RPMI7951 (cell line): ENCODE measurements at places on chromosomes 3 and 15. TPM values are rescaled to one million over a fixed set of nuclear protein-coding genes. Genes with fewer than 3 reads are reported as not detected.

DNA sequence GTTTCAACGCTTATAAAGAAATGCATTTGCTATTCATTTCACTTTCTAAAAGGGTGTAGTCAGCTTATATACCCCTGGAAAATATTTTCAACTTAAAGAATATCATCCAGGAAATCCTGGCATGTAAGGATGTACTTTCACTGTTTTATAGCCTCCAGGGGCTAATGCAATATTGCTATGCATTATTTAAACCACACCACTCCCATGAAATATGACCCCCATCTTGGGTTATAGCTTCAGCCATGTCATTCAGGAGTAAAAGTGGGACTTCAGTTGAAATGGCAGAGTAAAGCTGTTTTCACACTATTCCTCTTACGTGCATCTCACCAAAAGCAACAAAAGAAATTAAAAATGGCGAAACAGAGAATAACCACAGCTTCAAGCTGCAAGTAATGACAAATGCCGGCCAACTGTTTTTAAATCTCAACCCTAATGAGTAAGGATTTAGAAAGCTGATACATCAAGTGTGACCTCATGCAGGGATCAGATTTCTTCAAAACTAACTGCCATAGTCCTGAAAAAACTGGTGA is 84.5 kb downstream of the COL6A6 start:
- DNase-seq: peak; percentile 7

DNA sequence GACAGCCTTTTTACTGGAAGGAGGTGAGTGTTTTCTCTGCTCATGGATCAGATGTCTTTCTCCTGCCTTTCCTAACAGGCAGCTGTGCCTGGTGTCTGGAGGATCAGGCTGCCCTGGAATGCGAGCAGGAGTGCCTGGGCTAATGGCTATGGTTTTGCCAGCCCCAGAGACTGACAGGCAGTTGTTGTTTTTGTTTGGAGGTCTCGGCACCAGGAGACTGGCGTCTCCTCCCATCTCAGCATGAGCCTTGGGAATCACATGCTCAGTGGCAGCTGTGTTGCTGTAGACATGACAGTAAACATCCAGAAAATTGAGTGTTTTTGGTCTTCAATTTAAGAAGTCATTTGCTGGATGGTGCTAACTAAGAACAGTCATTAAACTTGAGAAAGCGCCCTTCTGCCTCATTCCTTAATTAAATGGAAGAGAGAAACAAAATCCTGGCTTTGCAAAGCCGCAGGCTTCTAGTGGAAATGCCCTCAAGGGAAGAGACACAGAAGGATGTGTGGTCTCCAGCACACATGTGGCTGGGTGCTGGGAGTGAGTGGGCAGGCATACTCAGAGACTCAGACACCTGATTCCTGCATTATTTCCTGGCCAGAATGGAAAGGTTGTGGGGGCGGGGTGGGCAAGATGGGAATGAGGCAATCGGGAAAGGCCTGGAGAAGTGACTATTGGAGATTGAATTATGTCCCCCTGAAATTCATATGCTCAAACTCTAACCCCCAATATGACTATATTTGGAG is 97.0 kb upstream of the NMNAT3 start:
- DNase-seq: peak; percentile 91

GRCh38 chr15:51576286-51576850 is 46.2 kb downstream of the DMXL2 start:
- DNase-seq: no peak

The GP5 gene
- not detected in 2 replicates for total RNA-seq

The PDIA3 gene
- total RNA-seq: 303 and 323 TPM in 2 replicates

DNA sequence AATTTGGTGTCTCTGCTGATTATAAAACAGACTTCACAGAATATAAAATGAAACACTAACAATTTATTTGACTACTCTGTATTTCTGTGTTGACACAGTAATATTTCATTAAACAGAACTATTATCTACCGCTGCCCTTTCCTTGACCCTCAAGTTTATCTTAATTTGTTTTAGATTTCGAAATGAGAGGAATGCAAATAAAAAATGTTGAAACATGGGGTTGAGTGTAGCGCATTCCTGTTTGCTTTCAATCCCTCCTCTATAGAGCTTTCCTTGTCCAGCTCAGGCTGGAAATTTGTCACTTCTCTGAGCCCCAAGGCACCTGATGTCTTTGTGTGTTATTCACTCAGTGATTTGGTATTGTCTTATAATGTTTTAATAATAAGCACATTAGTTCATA is 550.2 kb downstream of the ZBBX start:
- DNase-seq: no peak

The FETUB gene
- total RNA-seq: not detected in 2 replicates

GRCh38 chr3:72101494-72101893 is 316.5 kb upstream of the PROK2 start:
- DNase-seq: no peak

GRCh38 chr3:126035362-126036050 is 48.4 kb downstream of the SLC41A3 start:
- no peak for DNase-seq

DNA sequence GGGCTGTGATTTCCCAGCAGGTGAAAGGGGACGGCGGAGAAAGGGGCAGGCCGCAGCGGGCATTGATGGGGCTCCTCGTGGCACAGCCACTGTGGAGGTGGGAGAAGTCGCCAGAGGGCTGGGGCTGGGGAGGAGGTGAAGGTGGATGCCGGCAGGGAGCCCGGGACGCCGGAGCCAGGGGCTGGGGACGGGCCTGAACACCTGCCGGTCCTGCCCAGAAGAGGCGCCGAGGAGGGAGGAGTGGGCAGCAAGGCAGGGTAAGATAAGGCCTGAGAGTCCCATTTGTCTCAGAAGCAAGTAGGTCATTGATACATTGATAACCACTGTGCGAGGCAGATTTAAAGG is 571 bp upstream of the RARRES1 start:
- no peak for DNase-seq

- no peak for DNase-seq
Observed at GRCh38 chr3:58074116-58074715, 66.0 kb downstream of the FLNB start.

DNA sequence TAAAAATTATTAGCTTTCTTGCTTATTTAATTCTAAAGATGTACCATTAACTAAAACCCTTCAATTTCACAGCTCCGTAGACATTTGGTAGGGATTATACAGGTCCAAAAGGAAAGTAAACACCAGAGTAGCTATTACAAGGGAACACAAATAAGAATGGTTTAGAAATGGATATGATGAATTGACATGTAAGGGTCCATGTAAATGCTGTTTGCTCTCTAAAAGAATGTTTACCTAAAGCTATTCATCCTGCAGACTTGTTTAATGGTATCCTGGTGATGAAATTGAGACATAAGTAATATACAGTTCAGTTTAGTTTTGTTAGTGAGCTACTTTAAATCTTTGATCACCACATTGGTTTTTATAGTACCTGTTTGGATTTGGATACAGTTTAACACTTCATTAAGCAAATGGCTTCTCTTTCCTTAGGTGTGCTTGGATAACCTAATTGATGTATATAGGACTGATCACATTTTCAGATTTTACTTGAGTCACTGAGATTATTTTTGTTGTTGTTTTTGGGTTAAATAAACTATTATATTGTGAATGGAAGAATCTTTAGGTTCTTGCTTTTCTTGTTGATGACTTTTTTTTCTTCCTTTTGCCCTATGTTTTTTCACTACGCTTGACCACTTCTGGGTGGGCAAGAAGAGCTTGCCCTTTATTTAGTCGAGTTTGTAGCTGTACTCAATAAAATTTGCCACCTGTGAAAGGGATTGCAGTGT is 115.4 kb downstream of the TCF12 start:
- DNase-seq: no peak

GRCh38 chr3:60101621-60102020 is 1051.8 kb upstream of the CFAP20DC start:
- DNase-seq: no peak

GRCh38 chr3:70854108-70854507 is 541.7 kb upstream of the MDFIC2 start:
- no peak for DNase-seq

DNA sequence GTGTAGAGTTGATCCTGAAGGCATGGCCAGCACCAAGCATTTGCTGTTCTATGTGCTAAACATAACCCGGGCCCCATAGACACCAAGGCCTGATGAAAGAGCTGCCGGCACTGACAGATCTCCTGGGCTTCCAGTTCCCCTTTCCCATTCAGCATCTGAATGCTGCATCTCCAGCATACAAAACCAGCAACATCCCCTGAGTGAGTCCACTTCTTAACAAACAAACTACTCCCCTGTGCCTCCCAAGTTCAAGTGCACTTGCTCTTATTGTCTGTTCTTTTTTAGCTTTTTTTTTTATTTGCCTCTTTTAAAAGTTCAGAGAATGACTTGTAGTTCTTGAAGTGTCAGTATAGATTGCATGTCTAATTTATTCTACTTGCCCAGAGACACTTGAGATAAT is 156.0 kb downstream of the EDEM1 start:
- DNase-seq: no peak

- no peak for DNase-seq
Observed at GRCh38 chr3:156655819-156656550, 18.4 kb upstream of the TIPARP start.

GRCh38 chr3:94249491-94250079 is 186.7 kb downstream of the NSUN3 start:
- DNase-seq: peak; percentile 46

- DNase-seq: no peak
Observed at GRCh38 chr3:127387119-127387518, 99.3 kb upstream of the PRR20G start.

DNA sequence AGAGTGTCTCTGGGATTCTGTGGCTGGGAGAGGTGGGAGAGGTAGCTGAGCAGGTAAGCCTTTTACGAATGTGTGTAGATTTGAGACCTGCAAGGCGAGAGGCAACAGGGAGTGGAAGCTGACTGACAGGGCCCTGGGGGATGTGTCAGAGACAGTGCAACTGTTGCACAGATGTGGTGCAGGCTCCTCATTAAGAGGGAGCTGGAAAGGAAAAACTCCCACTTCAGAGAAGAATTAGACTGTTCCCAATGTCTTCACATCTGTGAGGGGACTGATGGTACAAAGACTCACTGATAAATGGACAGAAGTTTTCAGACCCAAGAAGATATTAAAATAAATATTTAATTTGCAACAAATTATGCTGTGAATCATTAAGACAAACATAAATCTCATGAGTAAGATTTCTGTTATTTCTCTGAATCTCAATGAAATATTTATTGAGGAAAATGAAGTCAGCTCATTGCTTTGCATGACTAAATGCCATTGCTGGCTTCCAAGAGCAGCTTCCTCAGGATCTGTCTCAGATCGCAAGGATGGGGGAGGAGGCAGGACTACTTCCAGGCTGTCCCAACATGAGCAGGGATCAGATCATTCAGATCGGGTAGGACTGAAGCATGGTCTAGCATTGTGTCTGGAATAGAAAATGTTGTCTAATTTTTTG is 127.3 kb upstream of the ROPN1 start:
- peak; percentile 57 for DNase-seq

The ROBO1 gene
- total RNA-seq: 36.2 and 40.0 TPM in 2 replicates

DNA sequence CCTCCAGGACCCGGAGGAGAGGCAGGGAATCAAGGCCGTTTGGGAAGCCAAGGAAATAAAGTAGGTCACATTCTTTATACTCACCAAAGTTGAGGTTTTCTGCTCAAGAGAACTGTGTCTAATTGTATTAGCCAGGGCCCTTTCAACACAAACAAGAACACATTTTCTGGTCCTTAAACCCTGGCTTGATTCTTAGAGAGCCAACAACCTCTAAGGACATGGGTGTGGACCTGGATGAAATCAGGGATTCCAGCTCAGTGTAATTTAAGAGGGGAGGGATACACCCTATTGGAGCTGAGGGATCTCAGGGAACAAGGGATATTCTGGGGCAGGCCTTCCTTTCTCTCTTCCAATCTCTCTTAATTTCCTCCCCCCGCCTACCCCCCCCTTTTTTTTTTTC is 104.8 kb downstream of the COL6A6 start:
- no peak for DNase-seq

- DNase-seq: no peak
Observed at GRCh38 chr3:104286645-104287044, 1080.1 kb upstream of the ALCAM start.

The GHSR gene
- not detected in 2 replicates for total RNA-seq

The DRD3 gene
- total RNA-seq: not detected in 2 replicates

The HDGFL3 gene
- total RNA-seq: 29.3 and 33.3 TPM in 2 replicates

GRCh38 chr3:172038798-172039435 is 461 bp upstream of the FNDC3B start:
- no peak for DNase-seq

DNA sequence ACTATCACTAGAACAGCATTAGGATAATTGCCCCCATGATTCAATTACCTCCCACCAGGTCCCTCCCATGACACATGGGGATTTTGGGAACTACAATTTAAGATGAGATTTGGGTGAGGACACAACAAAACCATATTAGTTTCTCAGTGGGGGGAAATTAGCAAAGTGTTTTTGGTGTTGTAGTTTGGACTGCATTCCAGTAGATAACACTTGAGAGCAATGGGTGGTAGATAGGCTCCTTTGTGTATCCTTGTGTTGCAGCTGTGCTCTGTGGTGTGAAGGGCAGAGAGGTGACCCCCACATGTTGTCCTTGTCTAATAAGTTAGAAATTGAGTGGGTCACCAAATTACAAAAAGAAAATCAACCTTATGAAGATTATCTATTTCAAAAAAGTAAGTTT is 223.8 kb downstream of the SATB1 start:
- no peak for DNase-seq

GRCh38 chr15:97654481-97655076 is 305.9 kb upstream of the ARRDC4 start:
- no peak for DNase-seq

DNA sequence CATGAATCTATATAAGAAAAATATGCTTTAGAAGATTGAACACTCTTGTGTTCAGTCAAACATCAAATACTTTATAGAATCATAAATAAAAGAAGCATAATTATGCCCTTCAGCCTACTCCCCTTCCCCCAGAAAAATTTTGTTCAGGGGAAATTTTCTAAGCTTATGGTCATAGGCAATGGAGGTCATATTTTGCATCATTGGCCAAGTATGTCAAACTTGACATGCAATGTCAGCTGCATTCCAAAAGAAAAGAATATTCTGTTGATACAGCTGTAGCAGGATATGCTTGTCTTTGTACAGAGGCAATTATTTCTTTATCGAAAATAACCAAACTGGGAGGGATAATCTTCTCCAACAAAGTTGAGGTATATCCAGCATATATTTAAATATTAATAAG is 328.2 kb downstream of the ZIC1 start:
- no peak for DNase-seq
